ENCODE measurements at places on chromosomes 11 and 22. TPM values are rescaled to one million over a fixed set of nuclear protein-coding genes. Genes with fewer than 3 reads are reported as not detected.

DNA sequence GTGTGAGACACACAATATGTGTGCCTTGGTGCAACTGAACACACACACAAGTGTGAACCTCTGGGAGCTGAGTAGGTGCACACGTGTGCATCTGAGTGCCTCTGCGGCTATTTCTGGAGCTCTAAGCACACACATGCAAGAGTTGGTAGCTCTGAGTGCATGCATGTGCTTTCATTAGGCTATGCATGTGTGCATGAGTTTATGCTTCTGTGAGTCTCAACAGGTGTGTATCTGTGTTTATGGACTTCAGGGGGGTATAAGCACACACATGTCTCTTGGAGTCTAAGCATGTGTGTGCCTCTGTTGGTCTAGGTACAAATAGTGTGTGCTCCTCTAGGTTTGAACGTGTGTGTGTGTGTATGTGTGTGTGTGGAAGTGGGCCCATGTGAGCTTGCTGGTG, 25.8 kb downstream of the SLC22A12 start:
- peaks cover 2% of the 10 kb centered on the region for H3K4me1 ChIP-seq
- no peak for DNase-seq
- no peaks in the 10 kb centered on the region for H3K36me3 ChIP-seq
- no peak overlapping the region for H3K27ac ChIP-seq
- H3K27me3 ChIP-seq: no peaks in the 10 kb centered on the region

- no peaks in the 10 kb centered on the region for H3K27me3 ChIP-seq
- H3K4me3 ChIP-seq: peak overlapping the region; percentile 1
- no peaks in the 10 kb centered on the region for H3K36me3 ChIP-seq
- DNase-seq: no peak
- H3K4me1 ChIP-seq: peaks cover 10% of the 10 kb centered on the region
- H3K27ac ChIP-seq: peak overlapping the region; percentile 33
Measured at GRCh38 chr22:28999510-28999909, 62.1 kb downstream of the C22orf31 start.

GRCh38 chr11:128790196-128790595, 76.9 kb downstream of the KCNJ1 start:
- H3K4me3 ChIP-seq: no peak overlapping the region
- no peaks in the 10 kb centered on the region for H3K36me3 ChIP-seq
- H3K4me1 ChIP-seq: no peaks in the 10 kb centered on the region
- no peaks in the 10 kb centered on the region for H3K27me3 ChIP-seq

- H3K27me3 ChIP-seq: no peaks in the 10 kb centered on the region
- no peak for DNase-seq
- peaks cover 18% of the 10 kb centered on the region for H3K4me1 ChIP-seq
- no peak overlapping the region for H3K4me3 ChIP-seq
- no peak overlapping the region for H3K27ac ChIP-seq
- peaks cover 27% of the 10 kb centered on the region for H3K36me3 ChIP-seq
Measured at GRCh38 chr22:39309364-39309861, 10.0 kb downstream of the RPL3 start.

The CALCA gene
- 0.61 TPM for total RNA-seq
